ENCODE measurements at places on chromosomes 2 and 18.

GRCh38 chr2:70851704-70852103 lies 16.1 kb upstream of the CD207 start:
- no peaks in the 10 kb centered on the region for H3K27me3 ChIP-seq
- DNase-seq = no peak
- H3K4me1 ChIP-seq = no peaks in the 10 kb centered on the region
- no peaks in the 10 kb centered on the region for H3K36me3 ChIP-seq

GRCh38 chr2:20164734-20165478 lies 60.0 kb downstream of the SDC1 start:
- H3K27me3 ChIP-seq = no peaks in the 10 kb centered on the region
- peaks cover 18% of the 10 kb centered on the region for H3K36me3 ChIP-seq

GRCh38 chr2:144477281-144477956 lies 42.5 kb downstream of the ZEB2 start:
- no peaks in the 10 kb centered on the region for H3K27me3 ChIP-seq
- no peak for DNase-seq
- H3K27ac ChIP-seq = no peak overlapping the region
- peaks cover 25% of the 10 kb centered on the region for H3K4me1 ChIP-seq
- no peak overlapping the region for H3K4me3 ChIP-seq

- no peak overlapping the region for H3K4me3 ChIP-seq
- DNase-seq = no peak
- no peak overlapping the region for H3K27ac ChIP-seq
- no peaks in the 10 kb centered on the region for H3K4me1 ChIP-seq
Measured at GRCh38 chr2:170353723-170354122, 175.8 kb downstream of the MYO3B start.

GRCh38 chr2:128474962-128475361 lies 156.3 kb upstream of the HS6ST1 start:
- no peak overlapping the region for H3K27ac ChIP-seq
- no peaks in the 10 kb centered on the region for H3K4me1 ChIP-seq
- H3K4me3 ChIP-seq = no peak overlapping the region
- no peaks in the 10 kb centered on the region for H3K36me3 ChIP-seq

Measured in Karpas-422 (cell line).